HT1080 (cell line): ENCODE measurements at places on chromosomes 6 and 20. TPM values are rescaled to one million over a fixed set of nuclear protein-coding genes. Genes with fewer than 3 reads are reported as not detected.

C2 gene
- total RNA-seq = 0.13 TPM in 1 of 2 replicates, not detected in the other

CDH22 gene
- total RNA-seq = not detected in 2 replicates

- DNase-seq = no peak
Observed at GRCh38 chr20:51860111-51860882, 58.0 kb upstream of the SALL4 start.

DNA sequence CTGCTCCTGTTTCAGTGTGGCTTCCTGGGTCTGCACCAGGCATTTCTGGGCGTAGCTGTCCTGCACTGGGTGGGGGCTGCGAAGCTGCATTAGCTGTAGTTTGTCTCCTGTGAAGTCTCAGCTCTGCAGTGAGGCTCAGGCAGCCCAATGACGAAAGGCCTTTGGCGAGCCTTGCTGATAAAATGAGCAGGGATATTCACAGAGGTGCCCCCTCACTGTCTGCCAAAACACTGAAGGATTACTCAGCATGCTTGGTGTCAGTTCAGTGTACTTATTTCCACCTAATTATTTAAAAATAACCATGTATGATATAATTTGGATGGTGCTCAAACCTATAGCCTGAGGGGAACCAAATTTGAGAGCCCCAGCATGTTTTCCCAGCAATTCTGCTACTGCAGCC lies 73.5 kb downstream of the ECT2L start:
- DNase-seq = no peak

GRCh38 chr6:38057994-38058393 lies 238.5 kb downstream of the ZFAND3 start:
- DNase-seq = peak; percentile 85

IGF2R gene
- total RNA-seq = 38.1 and 39.1 TPM in 2 replicates

DNA sequence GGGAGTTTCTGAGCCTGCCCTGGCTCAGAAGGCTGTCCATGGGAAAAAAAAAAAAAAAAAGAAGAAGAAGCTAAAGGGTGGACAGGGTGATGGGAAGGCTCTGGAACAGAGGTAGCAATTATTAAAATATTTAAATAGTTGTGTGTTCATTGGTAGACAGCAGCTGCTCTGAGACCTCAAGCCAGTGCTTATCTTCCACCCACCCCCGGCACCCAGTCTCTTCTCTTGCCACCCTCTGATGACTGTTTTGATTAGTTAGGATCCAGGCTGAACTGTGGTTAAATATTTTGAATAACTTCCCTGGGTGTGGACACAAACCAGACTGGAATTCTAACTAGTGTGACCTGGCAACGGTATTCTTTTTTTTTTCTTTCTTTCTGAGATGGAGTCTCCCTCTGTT lies 16.9 kb upstream of the SRSF3 start:
- DNase-seq = peak; percentile 78

DNA sequence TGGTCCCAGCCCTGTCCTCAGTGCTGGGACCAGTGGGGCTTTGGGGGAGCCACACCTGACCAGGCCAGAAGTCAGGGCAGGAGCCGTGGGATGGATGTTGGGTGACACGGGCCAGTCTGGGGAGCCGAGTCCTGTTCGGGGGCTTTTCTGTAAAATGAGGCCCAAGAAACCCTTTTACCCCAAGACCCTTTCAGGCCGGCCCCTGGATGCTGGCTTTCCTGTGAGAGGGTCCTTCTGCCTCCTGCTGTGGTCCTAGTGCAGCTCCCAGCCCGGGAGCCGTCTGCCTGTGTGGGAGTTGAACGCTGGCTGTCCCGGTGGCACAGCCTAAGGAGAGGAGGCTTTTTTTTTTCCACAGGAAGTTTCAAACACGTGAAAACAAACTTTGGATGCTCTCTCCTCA lies 123.2 kb downstream of the TMEM242 start:
- no peak for DNase-seq

GRCh38 chr6:11609324-11610071 lies 71.9 kb downstream of the TMEM170B start:
- peak; percentile 83 for DNase-seq

DNA sequence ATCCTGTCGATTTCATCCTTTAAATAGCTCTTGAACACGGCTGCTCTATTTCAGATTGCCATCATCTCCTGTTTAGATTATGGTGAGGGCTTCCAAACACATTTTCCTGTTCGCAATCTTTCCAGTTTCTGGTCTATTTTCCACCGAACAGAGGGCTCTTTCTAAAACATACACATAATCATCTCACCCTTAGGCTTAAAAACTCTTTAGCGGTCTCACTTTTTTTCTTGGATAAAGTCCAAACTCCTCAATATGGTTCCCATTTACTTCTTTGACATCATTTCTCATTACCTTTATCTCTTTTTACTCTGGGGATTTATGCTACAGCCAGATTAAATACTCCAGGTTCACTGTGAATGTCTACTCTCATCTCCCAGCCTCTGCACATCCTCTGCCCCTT lies 103.4 kb upstream of the STMND1 start:
- DNase-seq = no peak

DNA sequence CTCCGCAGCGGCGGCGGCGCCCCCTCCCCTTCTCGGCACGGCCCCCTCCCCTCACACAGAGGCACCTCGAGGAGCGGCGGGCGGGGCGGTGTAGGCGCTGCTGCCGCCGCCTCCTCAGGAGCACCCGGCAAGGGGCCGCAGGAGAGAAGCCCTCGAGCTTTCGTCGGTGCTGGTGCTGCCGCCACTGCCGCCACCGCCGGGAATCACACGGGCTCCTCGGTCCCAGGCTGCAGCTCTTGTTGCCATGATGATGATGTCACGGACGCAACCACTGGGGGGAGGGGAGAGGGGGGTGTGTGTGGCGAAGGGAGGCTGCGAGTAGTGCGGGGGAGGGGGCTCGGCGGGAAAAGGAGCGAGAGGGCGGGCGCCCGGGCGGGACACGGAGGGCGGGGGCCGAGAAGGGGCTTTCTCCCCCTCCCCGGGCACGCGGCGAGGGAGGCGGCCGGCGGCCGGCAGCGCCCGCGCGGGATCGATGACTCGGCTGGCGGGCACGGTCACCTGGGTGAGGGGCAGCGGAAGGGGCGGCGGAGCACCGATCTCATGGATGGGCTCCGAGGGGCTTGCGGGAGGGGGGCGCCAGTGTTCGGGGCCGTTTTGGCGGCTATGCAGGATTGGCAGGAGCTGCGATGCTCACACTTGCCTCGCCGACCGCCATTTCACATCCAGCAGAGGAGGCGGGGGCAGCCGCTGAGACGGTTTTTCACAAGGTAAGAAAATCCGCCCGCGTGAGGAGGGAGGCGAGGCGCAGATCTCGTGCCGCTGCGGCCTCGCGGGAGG lies at the start of gene REV3L:
Gene REV3L, minus strand, starts transcription at position 260 of the 777 bp plus-strand sequence. CDS start 330 bp downstream, outside the sequence.
- DNase-seq = no peak

DNA sequence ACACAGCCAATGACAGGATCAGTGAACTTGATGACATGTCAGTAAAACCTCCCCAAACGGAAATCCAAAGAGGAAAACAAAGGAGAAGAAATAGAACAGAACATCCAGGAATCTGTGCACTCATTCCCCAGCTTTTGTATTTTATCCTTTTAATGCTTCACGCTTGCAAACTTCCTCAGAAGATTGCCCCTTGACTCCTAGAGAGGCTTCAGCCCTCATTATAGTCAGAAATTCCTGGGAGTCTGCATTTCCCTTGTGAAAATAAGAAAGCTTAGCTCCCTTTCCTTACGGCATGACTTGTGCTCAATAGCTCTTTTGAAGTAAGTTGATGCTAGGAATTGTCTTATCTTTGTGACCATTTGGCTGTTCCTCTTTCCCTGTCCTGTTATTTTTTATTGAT lies 313.6 kb upstream of the OPRM1 start:
- no peak for DNase-seq

PRPH2 gene
- total RNA-seq = not detected in 2 replicates

- no peak for DNase-seq
Observed at GRCh38 chr20:46985250-46985649, 90.6 kb downstream of the EYA2 start.

MUC21 gene
- total RNA-seq = not detected in 2 replicates

RAMACL gene
- total RNA-seq = 0.07 and 0.19 TPM in 2 replicates
